ENCODE measurements at places on chromosomes 7 and 10. TPM values are rescaled to one million over a fixed set of nuclear protein-coding genes. Genes with fewer than 3 reads are reported as not detected.

Gene SMKR1
- not detected for polyA plus RNA-seq

Gene ADAM22
- polyA plus RNA-seq: not detected

Gene ZCCHC24
- polyA plus RNA-seq: 5.0 TPM

Gene NODAL
- polyA plus RNA-seq: not detected

Gene ABI1
- polyA plus RNA-seq: 19.8 TPM

Gene CH25H
- polyA plus RNA-seq: not detected

DNA sequence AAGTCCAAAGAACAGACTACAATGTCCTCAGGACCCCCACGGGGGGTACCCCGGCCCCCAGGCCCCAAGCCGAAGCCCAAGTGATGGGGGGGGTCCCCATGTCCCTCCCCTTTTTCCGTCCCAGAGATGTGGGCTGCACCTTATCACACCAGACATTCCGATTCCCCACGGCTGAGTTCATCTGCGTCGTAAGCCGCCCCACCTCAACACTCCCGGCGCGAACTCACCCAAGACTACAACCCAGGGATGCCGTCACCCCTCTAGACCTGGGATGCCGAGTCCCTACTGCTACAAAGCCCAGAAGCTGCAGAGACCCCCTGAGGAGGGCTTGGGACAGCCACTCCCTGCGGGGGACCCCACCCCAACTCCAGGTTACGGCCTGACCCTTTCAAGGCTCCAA is 14.5 kb downstream of the PDGFA start:
- no peak for DNase-seq

DNA sequence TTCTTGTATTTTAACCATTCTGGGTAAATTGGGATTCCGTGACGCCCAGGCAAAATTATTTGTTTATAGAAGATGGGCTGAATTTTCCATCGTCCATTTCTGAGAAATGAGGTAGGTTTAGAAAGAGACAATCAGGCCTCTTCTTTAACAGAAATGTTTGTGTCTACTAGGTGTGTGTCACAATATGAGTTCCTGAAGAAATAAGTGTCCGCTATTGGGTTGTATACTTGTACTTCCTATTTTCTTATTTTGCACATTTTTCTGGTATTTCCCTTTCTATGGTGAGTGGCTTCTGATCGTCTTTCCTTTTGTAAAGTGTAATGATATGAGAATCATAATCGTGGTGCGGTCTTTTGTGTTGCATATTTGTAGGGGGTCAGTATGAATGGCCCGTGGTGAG is 83.9 kb downstream of the TCF7L2 start:
- peak; percentile 52 for DNase-seq

- DNase-seq: no peak
Measured at GRCh38 chr7:142807855-142808460, 37.2 kb downstream of the PRSS2 start.

- no peak for DNase-seq
Measured at GRCh38 chr10:58778966-58779365, 266.3 kb downstream of the BICC1 start.

DNA sequence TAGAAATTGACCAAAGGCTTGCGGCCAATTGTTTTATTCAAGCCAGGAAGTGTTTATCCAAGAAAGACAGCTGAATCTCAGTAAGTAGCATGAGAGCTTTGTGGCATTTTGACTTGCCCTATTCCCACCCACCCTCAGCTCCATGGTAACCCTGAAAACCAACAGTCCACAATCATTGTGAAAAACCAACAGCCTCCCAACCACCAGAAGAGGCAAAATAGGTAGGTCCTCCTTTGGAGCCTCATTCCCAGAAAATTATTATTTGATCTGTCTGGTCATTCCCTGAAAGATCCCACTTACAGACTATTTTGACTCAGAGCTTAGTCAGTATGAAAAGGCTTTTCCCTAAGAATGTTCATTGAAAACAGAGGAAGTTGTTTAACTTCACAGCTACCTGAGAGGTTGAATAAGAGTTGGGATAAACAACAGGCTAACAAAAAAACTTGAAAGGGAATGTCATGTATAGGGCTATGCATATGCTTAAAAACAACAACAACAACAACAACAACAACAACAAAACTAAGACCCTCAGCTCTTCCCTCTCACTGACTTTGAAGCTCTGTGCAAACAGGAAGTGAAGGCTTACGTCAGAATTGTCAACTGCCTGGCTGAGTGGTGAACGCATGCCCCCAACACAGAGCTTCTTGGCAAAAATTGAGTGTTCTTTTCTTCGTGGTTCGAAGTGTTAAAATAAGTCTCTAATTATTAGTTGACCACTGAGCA is 11.2 kb downstream of the KPNA7 start:
- DNase-seq: no peak

DNA sequence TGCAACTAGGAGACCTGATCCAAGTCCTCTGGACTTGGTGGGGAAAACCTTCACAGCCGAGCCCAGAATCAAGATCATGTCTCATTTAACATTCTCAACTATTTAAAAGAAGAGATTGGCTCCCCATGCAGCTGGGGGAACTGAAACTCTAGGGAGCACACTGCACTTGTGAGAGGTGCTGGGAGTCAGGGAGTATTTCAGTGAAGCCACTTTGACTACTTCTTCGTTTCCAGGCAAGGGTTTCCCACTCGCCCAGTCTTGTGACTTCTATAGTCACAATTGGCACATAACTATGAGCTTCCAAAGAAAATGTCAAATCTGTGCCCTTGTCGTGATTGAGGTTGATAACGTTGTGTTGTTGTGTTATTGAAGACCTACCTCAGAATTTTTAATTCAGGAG is 62.9 kb downstream of the AKR1B1 start:
- DNase-seq: no peak

- DNase-seq: no peak
Measured at GRCh38 chr7:47329320-47329926, 252.5 kb downstream of the TNS3 start.

DNA sequence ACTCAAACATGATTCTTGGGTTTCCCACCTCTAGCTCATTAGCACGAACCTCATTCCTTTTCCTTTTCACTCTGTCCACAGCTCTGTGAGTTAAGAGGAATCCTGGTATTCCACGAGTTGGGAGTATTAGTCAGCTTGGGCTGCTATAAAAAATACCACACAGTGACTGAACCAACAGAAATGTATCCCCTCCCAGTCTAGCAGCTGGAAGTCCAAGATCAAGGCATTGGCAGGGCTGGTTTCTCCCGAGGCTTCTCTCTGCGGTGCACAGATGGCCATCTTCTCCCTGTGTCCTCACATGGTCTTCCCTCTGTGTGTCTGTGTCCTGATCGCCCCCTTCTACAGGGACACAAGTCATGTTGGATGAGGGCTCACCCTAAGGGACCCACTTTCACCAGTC is 261.6 kb downstream of the TNS3 start:
- no peak for DNase-seq

DNA sequence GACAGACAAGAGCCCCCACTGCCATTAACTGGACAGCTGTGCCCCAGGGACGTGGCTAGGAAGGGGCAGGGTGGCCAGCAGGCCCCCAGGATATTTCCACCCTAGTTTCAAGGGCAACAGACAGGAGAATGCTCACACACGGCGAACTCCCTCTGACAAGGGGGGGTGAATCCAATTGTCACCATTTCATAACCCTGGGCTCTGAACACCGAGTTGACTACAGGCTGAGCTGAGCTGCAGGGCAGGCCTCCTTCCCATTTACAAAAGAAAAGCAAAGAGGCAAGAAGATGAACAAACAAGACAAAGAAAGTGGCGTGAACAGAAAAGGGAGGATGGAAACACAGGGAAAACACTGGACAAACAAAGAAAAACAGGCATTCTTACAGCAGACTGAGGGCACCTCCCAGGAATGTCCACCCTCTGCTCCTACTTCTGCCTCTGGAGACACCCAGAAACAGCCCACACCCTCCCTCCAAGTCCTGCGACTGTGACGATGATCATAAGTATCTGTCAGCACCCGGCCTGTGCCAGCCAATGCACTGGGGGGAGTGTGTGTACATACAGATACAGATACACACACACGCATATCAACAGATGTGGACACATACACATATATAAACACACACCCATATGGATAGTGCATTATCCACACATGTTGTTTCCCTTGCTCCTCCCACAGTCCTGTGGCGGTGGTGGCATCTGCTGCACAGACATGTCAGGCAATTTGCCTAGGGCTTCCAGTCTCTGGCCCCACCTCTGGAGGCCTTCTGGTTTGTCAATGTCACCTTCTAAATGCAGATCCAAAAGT is 66.2 kb downstream of the FAM53B start:
- DNase-seq: no peak

DNA sequence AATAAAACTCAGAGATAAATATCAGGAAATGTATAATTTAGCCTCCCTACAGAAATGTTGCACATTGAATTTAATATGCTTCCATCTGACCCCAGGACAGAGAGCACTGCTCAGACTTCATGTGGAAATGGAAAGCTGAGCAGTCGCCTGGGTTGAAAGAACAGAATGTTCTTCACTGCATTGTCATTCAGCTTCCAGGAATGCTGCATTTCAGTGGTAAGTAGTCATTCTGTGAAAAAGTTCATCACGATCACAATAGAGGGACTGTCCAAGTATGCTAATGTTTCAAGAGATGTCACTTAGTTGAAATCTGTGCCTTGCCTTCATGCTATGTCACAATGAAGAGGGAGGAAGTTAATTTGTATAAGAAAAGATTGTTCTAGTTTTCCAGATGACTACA is 147.3 kb downstream of the NRCAM start:
- no peak for DNase-seq
